Activated T-cell treated with anti-CD3 and anti-CD28 coated beads, Interleukin-2, amount 50 U/mL, for 48 hours (primary cell): ENCODE measurements at places on chromosomes 5 and 9.

- DNase-seq = no peak
These were observed 97.8 kb upstream of the C5orf63 start for GRCh38 chr5:127170918-127171600.

DNA sequence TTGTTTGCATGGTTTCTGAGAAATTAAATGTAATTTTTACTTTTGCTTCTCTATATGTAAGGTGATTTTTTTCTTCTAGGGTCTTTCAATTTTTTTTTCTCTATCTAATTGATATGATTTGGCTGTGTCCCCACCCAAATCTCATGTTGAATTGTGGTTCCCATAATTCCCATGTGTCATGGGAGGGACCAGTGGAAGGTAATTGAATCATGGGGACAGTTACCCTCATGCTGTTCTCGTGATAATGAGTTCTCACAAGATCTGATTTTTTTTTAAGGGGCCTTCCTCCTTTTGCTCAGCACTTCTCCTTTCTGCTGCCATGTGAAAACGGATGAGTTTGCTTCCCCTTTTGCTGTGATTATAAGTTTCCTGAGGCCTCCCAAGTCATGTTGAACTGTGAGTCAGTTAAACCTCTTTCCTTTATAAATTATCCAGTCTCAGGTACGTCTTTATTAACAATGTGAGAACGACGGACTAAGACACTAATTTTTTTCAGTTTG, 150.8 kb downstream of the MTRR start:
- DNase-seq = no peak

DNA sequence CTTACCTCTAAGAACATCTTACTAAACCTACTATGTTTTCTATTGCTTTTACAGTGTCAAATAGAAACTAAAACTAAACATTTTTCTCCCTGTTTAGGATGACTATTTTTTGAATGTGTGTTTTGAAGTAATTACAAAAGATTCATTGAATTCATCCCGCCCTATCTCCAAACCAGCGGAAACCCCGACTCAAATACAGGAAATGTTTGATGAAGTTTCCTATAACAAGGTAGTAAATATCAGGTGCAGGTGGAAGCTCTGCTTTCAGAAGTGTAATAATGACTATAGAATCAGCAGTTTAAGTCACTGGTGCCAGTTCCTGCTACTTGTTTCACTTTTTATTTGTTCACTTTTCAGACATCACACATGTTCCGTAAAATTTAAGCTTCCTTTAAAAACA, 20.0 kb downstream of the ERAP2 start:
- no peak for DNase-seq

- no peak for DNase-seq
These were observed 3.4 kb downstream of the RORB start for GRCh38 chr9:74500584-74500924.

DNA sequence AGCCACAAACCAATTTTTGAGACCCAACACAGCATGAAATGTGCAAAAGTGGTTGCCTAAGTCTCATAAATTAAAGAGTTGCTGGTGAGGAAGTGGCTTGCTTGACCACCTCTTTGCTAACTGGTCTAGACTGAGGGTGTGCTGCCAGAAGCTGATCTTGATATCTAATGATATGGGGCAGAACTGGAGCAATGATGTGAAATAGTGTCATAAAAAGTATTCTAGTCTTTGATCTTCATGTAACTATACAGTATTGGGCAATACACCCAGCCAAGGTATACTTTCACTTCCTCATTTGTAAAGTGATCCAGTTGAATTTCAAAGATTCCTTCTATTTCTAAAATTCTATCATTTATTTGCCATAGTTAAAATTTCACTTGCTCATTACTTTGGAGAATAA, 5.9 kb upstream of the YTHDC2 start:
- no peak for DNase-seq

- no peak for DNase-seq
These were observed 77.9 kb downstream of the FBXL7 start for GRCh38 chr5:15577831-15578230.

DNA sequence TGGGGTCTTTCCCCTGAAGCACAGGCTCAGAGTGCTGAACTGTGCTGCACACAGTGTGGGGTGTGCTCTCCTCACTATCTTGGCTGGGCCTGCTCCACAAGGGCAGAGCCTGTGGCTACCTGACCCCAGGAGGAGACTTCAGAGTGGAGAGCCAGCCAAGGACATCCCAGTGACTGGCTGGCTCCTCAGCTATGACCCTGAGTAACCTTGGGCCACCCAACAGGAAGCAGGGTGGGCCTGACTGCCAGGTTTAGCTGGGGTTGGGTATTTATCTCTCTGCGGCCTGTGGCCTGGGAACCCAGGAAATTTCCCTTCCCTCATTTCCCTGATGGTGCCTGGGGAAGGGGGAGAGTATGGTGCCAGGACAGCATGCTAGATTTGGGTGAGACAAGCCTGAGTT, 2.1 kb upstream of the EEIG1 start:
- DNase-seq = no peak

- no peak for DNase-seq
These were observed 10.6 kb upstream of the GLRA1 start for GRCh38 chr5:151935135-151935695.

GRCh38 chr9:1870915-1871314, 144.2 kb upstream of the SMARCA2 start:
- no peak for DNase-seq

GRCh38 chr5:110903966-110904365, 165.2 kb downstream of the SLC25A46 start:
- no peak for DNase-seq

- DNase-seq = no peak
These were observed 2.8 kb downstream of the CDH6 start for GRCh38 chr5:31196309-31196708.

DNA sequence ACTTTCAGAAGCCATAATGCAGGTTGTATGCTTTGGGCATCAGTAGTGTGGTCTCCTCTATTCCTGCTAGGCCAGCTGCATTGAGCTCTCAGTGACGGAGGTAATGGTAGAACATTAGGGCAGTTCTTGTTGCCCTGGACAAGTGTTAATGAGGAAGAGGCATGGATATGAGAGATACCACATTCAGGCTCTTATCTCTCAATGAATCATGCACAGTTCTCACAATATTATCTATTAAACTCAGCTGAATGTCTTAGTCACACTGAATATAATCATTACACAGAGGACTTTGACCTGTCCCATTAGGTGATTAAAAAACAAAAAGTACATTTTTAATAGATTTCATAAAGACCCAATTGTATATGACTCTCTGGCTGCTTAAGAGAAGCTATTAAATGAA, 76.6 kb upstream of the SSBP2 start:
- no peak for DNase-seq

GRCh38 chr9:36676778-36677485, 104.2 kb downstream of the MELK start:
- DNase-seq = peak; percentile 24

DNA sequence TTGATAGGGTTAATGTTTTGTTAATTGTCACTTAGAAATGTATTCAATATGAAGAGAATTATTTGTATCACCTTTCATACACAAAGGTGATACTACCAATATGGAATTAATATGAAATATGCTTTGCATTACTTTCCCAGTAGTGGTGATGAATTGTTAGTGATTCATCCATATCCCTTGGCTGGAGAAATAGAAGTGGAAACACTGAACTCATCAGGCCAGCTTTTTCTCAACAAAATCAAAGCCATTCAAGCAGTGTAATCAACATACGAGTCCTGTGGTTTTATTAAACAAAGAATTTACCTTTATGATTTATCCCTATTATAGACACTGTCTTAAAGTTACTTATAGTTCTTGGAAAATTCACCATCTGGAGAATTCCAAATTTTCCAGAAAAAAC, 264.0 kb upstream of the MEF2C start:
- no peak for DNase-seq

DNA sequence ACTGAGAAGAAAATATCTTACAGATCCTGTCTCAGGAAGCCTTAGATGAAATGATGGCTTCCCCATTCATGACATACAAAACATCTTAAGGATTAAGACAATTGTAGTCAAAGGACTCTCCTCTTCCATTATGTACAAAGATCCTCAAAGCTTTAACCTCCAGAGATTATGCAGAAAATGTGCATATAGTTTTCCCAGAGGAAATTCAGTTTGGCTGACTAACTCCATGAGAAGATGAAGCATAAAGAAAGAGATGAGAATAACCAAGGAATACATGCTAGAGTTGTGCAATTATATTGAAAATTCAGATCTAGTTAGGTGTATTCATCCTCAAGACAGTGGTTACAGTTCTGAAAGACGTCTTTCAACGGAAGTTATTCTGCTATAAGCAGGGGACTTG, 18.6 kb upstream of the NDUFS4 start:
- DNase-seq = no peak

- DNase-seq = no peak
These were observed 26.4 kb downstream of the ARHGAP26 start for GRCh38 chr5:142796492-142797109.

- no peak for DNase-seq
These were observed 495.4 kb upstream of the KLF4 start for GRCh38 chr9:107984956-107985355.

- no peak for DNase-seq
These were observed 180.7 kb upstream of the EGFLAM start for GRCh38 chr5:38077652-38078051.

- no peak for DNase-seq
These were observed 8.6 kb upstream of the PITX1 start for GRCh38 chr5:135042595-135042994.
